ENCODE measurements at places on chromosomes 12 and 14. TPM values are rescaled to one million over a fixed set of nuclear protein-coding genes. Genes with fewer than 3 reads are reported as not detected.

Gene PAX9
- total RNA-seq, result 0.23 TPM

Gene ACTN1
- total RNA-seq, result 50.7 TPM

Gene SLC6A12
- 1.3 TPM for total RNA-seq

Gene APAF1
- 18.6 TPM for total RNA-seq

Gene RARG
- 36.7 TPM for total RNA-seq

Gene PDZRN4
- not detected for total RNA-seq

Gene CD4
- total RNA-seq, result 126 TPM

DNA sequence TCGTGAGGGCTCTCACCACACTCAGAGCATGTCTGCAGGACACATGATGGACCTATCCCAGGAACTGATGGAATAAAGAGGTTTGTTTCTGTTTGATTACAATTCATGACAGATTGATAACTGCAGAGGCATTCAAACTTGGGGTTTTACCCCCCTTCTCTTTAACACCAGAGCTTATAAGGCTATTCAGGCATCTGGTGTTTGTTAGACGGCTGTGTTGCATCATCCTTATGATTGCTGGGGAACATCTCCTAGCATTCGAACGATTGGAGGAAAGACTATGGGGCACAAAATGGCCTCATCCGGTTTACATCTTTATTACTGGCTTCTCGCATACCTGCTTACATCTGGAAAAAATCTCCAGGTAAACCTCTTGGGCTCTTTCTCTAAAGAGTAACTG lies 191.8 kb downstream of the MSRB3 start:
- DNase-seq, result no peak
- no peaks in the 10 kb centered on the region for H3K4me1 ChIP-seq
- H3K36me3 ChIP-seq, result no peaks in the 10 kb centered on the region
- H3K27ac ChIP-seq, result no peak overlapping the region
- peaks cover 7% of the 10 kb centered on the region for H3K27me3 ChIP-seq

- H3K4me3 ChIP-seq, result no peak overlapping the region
- no peak for DNase-seq
- no peak overlapping the region for H3K27ac ChIP-seq
- no peaks in the 10 kb centered on the region for H3K27me3 ChIP-seq
- peaks cover 25% of the 10 kb centered on the region for H3K4me1 ChIP-seq
Observed at GRCh38 chr12:56713345-56713744, 11.8 kb downstream of the NACA start.

DNA sequence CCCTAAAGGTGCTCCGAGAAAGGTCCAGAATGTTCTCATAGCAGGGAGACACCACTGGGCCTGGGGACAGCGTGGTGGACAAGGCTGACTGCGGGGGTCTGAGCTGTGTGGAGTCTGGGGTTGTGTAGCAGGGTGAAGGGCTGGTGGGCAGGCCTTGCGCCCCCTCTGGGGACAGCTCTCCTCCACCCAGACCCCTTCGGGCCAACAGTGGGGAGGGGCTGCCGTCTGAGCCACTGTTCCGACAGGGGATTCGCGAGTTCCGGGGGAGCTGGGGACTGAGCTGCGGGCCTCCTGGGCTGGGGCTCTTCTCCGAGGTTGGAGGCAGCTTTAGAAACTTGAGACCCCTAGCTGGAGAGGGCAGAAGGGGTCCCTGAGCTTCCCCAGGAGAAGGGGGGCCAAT lies 32.1 kb downstream of the NCKAP5L start:
- no peak for DNase-seq
- no peaks in the 10 kb centered on the region for H3K4me1 ChIP-seq
- no peak overlapping the region for H3K27ac ChIP-seq
- no peaks in the 10 kb centered on the region for H3K36me3 ChIP-seq
- H3K4me3 ChIP-seq, result no peak overlapping the region

- no peak for DNase-seq
- no peaks in the 10 kb centered on the region for H3K36me3 ChIP-seq
- H3K27ac ChIP-seq, result no peak overlapping the region
- H3K4me1 ChIP-seq, result no peaks in the 10 kb centered on the region
Observed at GRCh38 chr12:131586761-131587160, 124.1 kb upstream of the SFSWAP start.

DNA sequence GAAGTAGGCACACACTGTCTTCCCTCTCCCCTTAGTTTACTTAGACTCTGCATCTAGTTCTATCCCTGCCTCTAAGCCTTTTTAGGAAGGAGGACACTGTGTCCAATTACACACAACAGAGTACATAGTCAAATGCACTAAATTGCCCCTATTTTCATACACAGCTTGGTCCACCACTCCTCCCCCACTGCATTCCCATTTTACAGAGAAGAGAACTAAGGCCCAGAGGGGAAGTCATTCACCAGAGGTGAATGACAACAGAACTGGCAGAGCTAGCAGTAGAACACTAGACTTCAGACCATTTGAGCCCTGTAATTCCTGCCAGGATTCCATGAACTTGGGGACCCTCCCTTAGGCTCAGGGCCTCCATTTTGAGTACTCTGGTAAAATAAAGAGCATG lies 1.1 kb upstream of the JPH4 start:
- H3K36me3 ChIP-seq, result no peaks in the 10 kb centered on the region
- no peak overlapping the region for H3K4me3 ChIP-seq
- peaks cover 22% of the 10 kb centered on the region for H3K4me1 ChIP-seq
- DNase-seq, result no peak
- peaks cover 57% of the 10 kb centered on the region for H3K27me3 ChIP-seq

GRCh38 chr14:103330536-103330935 lies 3.5 kb upstream of the EIF5 start:
- peaks cover 21% of the 10 kb centered on the region for H3K4me1 ChIP-seq
- H3K27ac ChIP-seq, result peak overlapping the region; percentile 17
- H3K36me3 ChIP-seq, result peaks cover 3% of the 10 kb centered on the region
- H3K4me3 ChIP-seq, result no peak overlapping the region
- no peaks in the 10 kb centered on the region for H3K27me3 ChIP-seq

- peaks cover 27% of the 10 kb centered on the region for H3K36me3 ChIP-seq
- no peak overlapping the region for H3K27ac ChIP-seq
- no peaks in the 10 kb centered on the region for H3K27me3 ChIP-seq
Observed at GRCh38 chr14:96826818-96827217, 29.6 kb downstream of the VRK1 start.

DNA sequence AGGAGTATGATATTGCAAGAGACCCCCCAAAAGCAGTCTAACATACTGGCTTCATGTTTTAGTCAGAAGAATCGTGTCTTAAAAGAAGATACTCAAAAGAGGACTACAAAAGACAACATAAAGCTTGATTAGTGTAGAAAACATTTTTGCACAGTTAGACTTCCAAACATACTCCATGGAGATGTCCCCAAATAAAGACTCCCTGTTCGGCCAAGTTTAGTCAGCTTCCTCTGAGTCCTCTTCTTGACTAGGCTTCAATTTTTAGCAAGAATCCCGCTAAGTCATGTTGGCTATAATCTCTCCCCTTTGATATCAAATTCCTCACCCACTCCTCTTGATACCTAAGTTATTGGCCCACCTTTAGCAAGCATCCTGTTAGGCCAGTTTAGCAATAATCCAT lies 298.0 kb downstream of the RMST start:
- no peak overlapping the region for H3K27ac ChIP-seq
- H3K4me1 ChIP-seq, result no peaks in the 10 kb centered on the region
- no peaks in the 10 kb centered on the region for H3K36me3 ChIP-seq
- H3K4me3 ChIP-seq, result no peak overlapping the region

- H3K4me3 ChIP-seq, result no peak overlapping the region
- no peaks in the 10 kb centered on the region for H3K27me3 ChIP-seq
- H3K36me3 ChIP-seq, result no peaks in the 10 kb centered on the region
- no peak overlapping the region for H3K27ac ChIP-seq
Observed at GRCh38 chr12:93022603-93023340, 93.7 kb upstream of the EEA1 start.

DNA sequence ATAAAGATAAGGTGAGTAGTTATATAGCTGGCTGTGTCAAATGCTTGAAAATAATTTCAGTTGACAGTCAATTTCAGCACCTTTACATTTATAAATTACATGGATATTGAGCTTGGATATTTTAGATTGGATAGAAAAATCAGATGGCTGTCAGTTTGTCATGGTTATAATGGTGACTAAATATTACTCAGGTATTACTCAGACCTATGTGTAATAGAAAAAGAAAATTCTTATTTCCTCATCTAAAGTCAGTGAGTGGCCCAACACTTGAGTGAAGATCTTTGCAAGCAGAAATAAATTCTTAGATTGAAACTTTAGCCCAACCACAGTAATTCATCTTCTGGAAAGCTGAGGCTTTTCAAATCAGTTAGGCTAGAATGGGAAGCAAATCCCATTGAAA lies 354.4 kb downstream of the NAV3 start:
- DNase-seq, result no peak
- no peak overlapping the region for H3K27ac ChIP-seq
- H3K36me3 ChIP-seq, result no peaks in the 10 kb centered on the region
- no peaks in the 10 kb centered on the region for H3K27me3 ChIP-seq
- H3K4me1 ChIP-seq, result no peaks in the 10 kb centered on the region
- no peak overlapping the region for H3K4me3 ChIP-seq

DNA sequence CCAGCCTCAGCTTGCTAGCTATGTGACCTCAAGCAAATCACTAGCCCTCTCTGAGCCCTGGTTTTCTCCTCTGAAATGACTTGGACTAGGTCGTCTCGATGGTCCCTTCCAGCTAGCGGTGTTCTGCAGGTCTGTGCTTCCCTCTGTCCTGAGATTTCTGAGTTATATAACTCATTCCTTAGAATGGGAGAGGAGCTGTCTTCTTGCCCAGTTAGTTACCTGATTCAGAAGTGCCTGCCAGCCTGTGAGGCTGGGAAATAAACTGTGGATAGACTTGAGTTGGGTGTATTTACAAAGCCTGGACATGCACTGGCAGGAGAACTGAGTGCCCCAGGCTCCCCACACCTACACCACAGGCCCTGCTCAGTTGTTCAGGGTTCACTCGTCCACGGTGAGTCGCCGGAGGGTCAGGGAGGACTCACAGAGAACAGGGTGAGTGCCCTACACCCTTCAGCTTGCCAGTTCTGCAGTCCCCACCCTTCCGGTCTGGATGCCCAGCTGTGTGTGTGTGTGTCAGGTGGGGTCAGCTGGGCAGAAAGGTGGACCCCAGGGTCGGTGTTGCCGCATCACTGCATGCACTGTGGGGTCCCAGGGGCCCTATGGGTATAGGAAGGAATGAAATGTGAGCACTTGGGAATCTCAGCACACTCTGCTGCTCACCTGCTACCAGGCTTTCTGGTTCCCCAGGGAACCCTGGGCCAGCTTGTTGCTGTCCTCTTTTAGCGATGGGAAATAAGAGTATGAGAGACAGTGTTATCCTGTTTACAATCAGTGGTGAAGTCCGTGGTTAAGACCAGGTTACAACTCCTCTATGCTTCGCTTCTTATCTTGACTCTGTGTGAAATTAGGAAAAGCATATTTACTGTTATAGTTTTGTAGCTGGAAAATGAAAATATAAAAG lies 348.2 kb downstream of the DPF3 start:
- H3K4me1 ChIP-seq, result no peaks in the 10 kb centered on the region
- H3K27me3 ChIP-seq, result peaks cover 5% of the 10 kb centered on the region
- H3K4me3 ChIP-seq, result no peak overlapping the region
- H3K27ac ChIP-seq, result no peak overlapping the region
- H3K36me3 ChIP-seq, result no peaks in the 10 kb centered on the region
- DNase-seq, result no peak

- no peaks in the 10 kb centered on the region for H3K4me1 ChIP-seq
- H3K36me3 ChIP-seq, result peaks cover 6% of the 10 kb centered on the region
- peak overlapping the region; percentile 8 for H3K27ac ChIP-seq
- H3K4me3 ChIP-seq, result no peak overlapping the region
- no peaks in the 10 kb centered on the region for H3K27me3 ChIP-seq
Observed at GRCh38 chr12:39354955-39355354, 88.0 kb downstream of the KIF21A start.

DNA sequence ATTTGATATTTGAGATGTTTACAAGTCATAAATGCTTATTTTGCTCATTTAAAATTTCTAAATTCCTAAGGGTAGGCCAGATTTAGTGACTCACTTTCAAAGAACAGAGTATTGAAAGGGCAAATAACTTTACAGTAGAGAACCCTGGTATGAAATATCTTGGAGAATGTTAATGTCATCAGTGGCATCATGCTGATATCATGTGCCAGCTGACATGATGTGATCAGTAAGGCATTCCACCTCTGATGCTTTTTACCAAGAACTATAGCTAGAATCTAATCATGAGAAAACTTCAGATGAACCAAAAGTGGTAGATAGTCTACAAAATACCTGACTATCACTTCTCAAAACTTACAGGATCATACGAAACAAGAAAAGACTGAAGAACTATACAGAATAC lies 2.9 kb upstream of the FLRT2 start:
- no peak overlapping the region for H3K27ac ChIP-seq
- H3K36me3 ChIP-seq, result no peaks in the 10 kb centered on the region
- DNase-seq, result no peak
- H3K27me3 ChIP-seq, result peaks cover 57% of the 10 kb centered on the region

DNA sequence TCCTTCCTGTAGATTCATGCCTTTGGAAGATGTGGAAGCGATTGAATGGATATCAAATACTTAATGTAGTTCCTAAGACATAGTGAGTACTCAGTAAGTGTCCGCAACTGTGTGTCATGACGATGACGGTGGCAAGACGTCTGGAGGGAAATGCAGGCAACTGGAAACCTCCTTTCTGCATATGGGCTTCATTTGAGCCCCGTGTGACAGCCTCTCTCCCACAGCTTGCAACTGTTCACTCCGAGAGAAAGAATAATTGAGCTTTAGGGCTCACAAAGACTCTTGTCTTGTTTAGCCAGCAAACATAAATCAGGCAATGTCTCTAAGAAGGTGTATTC lies 6.9 kb downstream of the CFAP251 start:
- no peak for DNase-seq
- no peaks in the 10 kb centered on the region for H3K27me3 ChIP-seq
- no peak overlapping the region for H3K27ac ChIP-seq
- H3K36me3 ChIP-seq, result no peaks in the 10 kb centered on the region
- H3K4me1 ChIP-seq, result no peaks in the 10 kb centered on the region
- H3K4me3 ChIP-seq, result no peak overlapping the region

DNA sequence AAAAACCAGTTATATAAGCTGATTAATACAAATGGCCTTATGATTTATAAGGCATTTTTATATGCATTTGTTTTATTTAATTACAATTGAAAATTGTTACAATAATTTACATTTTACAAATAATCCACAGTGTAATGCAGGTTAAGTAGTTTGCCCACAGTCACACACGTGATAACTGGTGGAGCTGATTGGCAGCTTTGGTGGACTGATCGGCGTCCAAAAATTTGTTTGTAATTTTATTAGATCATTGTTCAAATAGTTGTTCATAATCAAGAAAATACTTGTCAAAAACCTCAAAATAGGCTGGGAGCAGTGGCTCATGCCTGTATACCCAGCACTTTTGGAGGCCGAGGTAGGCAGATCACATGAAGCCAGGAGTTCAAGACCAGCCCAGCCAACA lies 59.7 kb downstream of the AEBP2 start:
- DNase-seq, result no peak
- no peak overlapping the region for H3K4me3 ChIP-seq
- no peak overlapping the region for H3K27ac ChIP-seq
